ACHN (cell line): ENCODE measurements at places on chromosomes 4 and X.

DNA sequence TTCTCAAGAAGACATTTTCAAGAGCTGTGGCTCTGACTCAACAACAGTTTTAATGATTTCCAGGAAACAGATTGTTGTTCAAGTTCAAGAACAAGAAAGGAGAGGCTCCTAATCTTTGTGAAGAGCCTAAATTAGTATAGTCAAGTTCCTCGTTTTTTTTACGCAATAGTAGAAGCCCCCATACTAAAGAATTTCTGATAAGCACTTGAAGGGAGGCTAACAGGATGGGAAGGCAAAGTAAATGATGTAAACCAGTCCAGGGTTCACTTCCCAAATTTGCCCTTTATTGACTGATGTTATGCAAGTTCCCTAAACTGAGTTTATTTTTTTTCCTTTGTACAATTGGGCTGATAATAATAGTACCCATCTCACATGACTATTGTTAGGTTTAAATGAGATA lies 178.2 kb downstream of the RTL9 start:
- DNase-seq = no peak

GRCh38 chr4:45518832-45519231 lies 605.0 kb downstream of the GABRG1 start:
- no peak for DNase-seq

- no peak for DNase-seq
Measured at GRCh38 chr4:6538111-6538510, 36.9 kb upstream of the MAN2B2 start.

DNA sequence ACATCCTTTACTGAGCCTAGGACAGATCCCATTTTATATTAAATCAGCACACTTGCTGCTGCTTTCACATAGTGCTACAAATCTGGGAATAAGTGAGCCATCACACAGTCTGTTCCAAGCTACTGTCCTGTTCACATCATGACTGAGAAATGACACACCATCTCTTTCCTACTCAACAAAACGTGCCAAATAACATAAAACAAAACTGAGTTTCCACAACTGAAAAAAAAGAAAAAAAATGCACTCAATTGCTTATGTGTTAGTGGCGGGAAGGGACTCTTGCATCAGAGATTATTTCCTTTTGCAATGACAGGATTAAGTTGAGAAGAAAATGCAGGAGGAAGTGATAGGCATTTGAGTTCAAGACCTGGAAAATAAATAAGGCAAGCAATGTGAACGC lies 109.0 kb downstream of the SHROOM4 start:
- DNase-seq = no peak

DNA sequence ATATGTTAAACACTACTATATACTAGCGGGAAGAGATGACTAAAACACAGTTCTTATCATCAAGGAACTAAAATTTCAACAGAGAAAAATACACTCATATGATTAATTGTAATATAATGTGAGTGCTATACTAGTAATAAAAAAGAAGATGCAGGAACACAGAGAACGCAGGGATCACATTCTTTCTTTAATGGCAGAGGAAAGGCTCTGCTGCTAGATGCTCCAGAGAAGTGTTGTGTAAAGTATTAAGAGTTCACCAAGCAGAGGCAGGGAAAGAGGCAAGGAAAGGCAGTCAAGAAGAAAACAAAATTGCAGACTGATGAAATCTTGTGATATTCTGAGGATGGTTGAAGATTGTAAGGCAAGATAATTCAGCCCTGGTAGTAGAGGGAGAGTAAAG lies 394.7 kb downstream of the PDGFC start:
- no peak for DNase-seq

- peak; percentile 79 for DNase-seq
Measured at GRCh38 chr4:168631241-168632162, 134.7 kb downstream of the PALLD start.

- DNase-seq = peak; percentile 1
Measured at GRCh38 chrX:142089193-142089592, 115.9 kb downstream of the MAGEC2 start.

GRCh38 chrX:96389281-96390047 lies 295.2 kb upstream of the DIAPH2 start:
- no peak for DNase-seq

DNA sequence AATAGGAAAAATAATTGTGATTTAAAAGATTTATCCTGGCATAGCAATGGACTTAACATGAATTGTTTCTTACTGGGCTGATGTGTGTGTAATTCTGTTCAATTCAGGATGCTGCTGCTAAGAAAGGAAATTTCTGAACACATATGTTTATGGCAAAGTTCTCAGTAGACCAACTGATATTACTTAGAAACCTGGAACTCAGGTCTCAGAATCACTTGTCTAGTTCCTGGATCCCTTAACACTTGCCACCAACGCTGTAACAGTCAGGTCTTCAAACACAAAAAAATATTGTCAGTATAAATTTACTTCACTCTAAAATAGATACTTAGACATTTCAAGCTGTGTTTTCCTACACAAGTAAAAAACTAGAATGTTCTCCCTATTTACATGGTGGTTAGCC lies 5.5 kb downstream of the CASP3 start:
- peak; percentile 7 for DNase-seq

- DNase-seq = no peak
Measured at GRCh38 chr4:128176643-128177042, 111.0 kb downstream of the PGRMC2 start.

GRCh38 chr4:72205298-72205697 lies 173.5 kb downstream of the NPFFR2 start:
- no peak for DNase-seq
